ENCODE measurements at places on chromosomes 13 and 19.
A peak's percentile ranks its signal among the peaks of the same experiment; 100 is the strongest.

- DNase-seq, result no peak
Measured at GRCh38 chr19:41883463-41883820, 458 bp downstream of the ARHGEF1 start.

DNA sequence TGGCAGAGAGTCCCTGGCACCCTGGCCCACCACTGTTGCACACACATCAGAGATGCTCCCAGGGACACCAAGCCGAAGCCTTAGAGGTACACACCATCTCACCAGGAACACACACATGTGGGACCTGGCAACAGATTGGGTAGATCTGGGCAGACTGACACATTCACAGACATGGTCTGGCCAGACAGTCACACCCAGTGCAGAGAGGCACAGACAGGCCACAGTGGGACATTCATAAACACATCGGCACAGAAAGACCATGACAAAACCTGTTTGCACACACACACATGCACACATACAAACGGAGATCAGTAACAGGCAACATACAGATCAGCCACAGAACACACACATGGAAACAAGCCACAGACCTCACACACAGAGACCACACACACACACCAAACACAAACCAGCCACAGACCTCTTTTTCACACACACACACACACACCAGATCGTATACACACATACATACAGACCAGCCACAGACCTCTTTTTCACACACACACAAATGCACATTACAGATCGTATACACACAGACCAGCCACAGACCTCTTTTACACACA is 6.3 kb upstream of the JUNB start:
- no peak for DNase-seq

DNA sequence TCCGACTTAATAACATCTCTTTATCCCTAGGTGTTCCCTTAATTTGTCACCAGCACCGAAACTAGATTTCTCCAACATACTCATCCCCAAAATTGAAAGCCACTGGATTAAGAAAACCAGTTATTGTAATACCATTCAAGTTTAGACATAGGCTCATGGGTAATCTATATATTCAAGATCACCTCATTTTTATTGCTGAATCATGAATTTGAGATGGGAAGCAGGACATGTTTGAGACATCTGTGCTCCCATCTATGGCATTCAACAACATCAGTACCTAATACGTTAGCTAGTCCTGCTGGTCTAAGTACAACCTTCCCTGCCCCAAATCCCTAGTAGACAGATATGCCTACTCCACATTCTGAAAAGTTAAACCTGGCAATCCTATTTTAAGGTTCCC is 820.6 kb downstream of the PCDH9 start:
- no peak for DNase-seq

GRCh38 chr13:110341445-110342244 is 34.6 kb downstream of the COL4A2 start:
- DNase-seq, result peak; percentile 42

DNA sequence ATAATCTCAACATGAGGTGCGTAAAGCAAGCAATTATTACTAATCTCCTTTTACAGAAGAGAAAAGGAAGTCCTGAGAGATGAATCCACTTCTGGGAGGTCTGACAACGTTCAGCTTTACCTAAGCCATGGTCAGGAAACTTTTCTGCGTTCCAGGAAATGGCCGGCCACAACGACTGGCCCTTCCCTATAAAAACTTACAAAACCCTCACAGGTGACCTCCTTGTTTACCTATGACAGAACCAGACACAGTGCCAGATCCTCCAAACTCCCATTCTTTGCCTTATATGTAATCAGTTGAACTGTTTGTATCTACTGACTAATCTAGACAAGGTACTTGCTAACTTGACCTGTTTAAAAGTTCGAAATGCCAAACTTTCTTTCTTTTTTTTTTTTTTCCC is 351.7 kb upstream of the TMTC4 start:
- DNase-seq, result no peak

- DNase-seq, result no peak
Measured at GRCh38 chr13:74778946-74779345, 644.7 kb upstream of the KLF12 start.

DNA sequence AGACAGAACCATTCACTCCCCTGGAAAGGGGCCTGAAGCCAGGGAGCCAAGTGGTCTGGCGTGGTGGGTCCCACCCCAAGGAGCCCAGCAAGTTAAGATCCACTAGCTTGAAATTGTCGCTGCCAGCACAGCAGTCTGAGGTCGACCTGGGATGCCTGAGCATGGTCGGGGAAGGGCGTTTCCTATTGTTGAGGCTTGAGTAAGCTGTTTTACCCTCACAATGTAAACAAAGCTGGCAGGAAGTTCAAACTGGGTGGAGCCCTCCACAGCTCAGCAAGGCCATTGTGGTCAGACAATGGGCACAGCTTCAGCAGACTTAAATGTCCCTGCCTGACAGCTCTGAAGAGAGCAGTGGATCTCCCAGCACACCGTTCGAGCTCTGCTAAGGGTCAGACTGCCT is 195.6 kb upstream of the DACH1 start:
- DNase-seq, result peak; percentile 7

DNA sequence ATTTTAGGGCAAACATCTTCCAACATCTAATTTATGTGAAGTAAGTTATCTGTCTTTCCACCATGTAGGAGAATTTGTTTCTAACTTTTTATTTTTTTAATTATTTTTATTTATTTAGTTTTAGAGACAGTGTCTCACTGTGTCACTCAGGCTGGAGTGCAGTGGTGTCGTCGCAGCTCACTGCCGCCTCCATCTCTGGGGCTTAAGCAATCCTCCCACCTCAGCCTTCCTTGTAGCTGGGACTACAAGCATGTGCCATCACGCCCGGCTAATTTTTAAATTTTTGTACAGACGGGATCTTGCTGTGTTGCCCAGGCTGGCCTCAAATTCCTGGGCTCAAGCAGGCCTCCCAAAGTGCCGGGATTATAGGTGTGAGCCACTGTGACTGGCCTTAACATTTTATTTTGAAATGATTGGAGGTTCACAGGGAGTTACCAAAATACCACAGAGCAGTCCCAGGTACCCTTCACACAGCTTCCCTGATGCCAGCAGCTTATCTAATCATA is 58.8 kb downstream of the CELF5 start:
- DNase-seq, result no peak

DNA sequence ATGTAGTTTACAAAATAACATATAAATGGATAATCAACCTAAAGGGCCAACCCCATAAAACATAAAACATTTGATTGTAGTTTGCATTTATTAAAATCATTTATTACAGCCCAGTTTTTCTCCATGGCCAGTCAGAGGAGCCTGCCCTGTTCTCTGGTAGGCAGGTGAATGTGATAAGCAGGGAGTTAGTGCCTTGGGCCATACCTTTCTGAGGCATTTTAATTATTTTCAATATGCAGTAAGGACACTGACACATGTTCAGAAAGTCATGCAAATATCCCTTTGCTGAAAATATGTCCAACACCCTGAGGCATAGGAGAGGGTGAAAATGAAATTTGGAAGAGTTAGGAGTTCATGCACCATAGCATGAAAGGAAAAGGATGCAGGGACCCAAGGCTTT is 242.6 kb upstream of the EDNRB start:
- DNase-seq, result no peak

GRCh38 chr13:45113233-45114224 is 6.8 kb upstream of the GTF2F2 start:
- no peak for DNase-seq

DNA sequence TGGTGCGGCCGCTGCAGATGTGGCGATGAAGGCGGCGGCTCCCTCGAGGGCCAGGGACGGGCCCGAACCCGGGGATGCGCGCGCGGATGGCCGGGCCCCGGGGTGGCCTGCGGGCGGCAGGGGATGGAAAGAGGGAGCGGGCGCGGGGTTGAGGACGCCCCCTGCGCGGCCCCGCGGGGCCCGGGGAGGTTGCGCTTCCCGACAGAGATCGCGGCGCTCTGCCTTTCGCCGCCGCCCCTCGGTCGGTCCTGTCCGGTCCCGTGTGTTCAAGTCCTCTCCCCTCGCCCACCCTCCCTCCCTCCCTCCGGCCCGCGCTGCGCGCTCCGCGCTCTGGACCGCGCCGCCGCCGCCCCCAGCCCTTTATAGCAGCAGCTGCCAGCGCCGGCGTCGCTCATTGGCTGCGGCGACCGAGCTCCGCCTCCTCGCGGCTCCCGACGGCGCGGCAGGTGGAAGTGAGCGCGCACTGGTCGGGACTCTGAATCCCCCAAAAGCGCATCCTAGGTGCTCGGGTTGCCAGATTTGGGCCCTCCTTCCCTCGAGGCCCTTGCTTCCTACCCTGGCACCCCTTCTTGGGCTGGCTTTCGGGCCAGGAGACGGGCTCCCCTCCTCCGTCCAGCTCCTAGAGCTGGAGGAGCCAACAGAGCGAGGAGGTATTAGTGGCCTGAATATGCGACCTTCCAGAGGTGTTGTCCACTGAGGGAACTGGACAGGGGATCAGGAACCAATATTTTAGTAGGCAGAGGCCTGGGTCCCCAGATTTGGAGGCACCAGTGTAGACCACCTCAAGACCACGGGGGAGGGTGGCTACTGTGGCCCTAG is at the start of gene ELAVL3:
TSS of gene ELAVL3 (minus strand) at position 332 of the 819 bp plus-strand sequence. CDS start 438 bp downstream, outside the sequence.
- no peak for DNase-seq

- no peak for DNase-seq
Measured at GRCh38 chr19:271856-272255, 19.3 kb downstream of the PLPP2 start.

- no peak for DNase-seq
Measured at GRCh38 chr13:25867038-25867437, 184.8 kb downstream of the SHISA2 start.

DNA sequence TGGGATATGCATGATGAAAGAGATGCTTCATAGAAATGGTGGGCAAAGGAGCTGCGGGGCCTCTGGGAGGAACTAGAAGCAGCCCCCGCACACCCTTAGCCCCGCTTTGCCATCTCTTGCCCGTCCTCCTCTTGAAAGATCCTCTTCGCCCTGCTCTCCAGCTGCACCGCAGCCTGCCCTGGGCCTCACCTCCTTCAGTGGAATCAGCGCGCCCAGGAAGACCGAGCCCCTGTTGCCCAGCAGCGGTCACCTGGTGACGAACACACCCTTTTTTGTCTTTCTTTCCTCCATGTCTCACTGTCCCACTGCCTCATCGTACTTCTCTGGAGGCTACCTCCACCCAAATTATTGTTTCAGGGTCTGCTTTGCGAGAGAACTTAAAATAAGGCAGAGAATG is 807.6 kb downstream of the UQCRFS1 start:
- DNase-seq, result no peak

DNA sequence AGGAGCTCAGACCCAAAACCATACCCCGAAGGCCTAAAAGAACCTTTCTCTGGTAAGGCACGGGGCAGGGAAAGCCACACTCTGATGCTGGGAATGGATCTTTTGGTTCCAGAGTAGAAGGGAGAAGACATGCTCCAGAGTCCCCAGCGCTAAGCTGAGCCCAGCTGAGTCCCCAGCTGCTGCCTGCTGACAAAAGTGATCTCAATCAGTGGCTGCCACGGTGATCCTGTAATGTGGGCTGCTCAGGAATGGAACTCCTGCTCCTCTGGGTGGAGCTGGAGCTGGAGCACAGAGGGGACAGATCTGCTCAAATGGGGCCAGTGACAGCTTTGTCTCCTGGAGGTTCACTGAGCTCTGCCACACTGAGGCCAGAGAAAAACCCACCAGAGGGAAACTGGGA is 70.5 kb downstream of the MLLT1 start:
- no peak for DNase-seq

GRCh38 chr13:79810669-79811068 is 329.7 kb downstream of the NDFIP2 start:
- no peak for DNase-seq

DNA sequence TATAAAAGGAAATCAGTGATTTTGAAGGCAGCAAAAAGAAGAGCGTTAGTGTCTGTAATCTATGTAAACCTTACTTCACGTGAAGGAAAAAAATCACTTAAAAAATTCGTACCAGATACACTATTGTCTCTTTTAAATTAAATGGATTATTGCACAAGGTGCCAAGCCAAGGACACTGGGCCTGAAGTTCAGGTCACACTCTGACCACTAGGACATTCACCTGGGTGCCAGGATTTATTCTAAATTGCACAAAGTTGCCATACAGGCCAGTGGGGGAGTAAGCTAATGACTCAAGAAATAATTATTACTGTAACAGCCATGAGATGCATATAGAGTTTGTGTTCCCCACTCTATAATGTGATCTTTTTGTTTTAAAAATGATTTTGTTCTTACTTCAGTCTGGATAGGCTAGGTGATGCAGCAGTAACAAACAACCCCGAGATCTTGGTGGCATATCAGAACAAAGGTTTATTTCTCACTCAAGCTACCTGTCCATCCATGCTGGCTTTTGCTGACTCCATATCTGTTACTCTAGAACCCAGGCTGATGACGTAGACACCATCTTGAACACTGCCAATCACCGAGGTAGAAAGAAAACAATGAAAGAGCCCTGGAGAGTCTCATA is 252.1 kb downstream of the DCT start:
- DNase-seq, result no peak

DNA sequence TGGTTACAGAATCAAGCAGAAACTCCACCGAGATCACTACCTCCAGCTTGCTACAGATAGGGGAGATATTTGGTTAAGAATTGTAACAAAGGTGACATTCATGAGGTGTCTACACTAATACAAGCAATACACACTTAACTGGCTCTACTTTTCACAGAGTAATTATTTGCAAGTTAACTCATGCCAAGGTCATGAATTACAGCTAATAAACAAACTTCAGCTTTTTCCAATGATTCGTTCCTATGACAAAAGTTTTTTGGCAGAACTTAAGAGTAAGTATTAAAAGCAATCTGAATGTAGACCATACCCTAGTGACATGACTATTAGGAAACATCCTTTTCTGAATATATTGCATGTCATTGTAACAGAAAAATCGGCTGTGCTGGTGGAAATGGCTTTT is 72.1 kb downstream of the LHFPL6 start:
- no peak for DNase-seq
